ENCODE measurements at places on chromosomes 3 and 15. TPM values are rescaled to one million over a fixed set of nuclear protein-coding genes. Genes with fewer than 3 reads are reported as not detected.

C3orf20 gene
- total RNA-seq: not detected

ERICH6 gene
- 0.09 TPM for total RNA-seq

AGTR1 gene
- total RNA-seq: 1.9 TPM

TEX9 gene
- 12.8 TPM for total RNA-seq

STAC gene
- total RNA-seq: 11.9 TPM

FETUB gene
- not detected for total RNA-seq

PRTG gene
- 1.4 TPM for total RNA-seq

GALNT15 gene
- total RNA-seq: 3.9 TPM

SLC7A14 gene
- 0.32 TPM for total RNA-seq

DHFR2 gene
- 8.5 TPM for total RNA-seq

GP9 gene
- not detected for total RNA-seq

DNAH12 gene
- total RNA-seq: 0.52 TPM

COL6A6 gene
- total RNA-seq: 0.12 TPM

TIGIT gene
- 0.40 TPM for total RNA-seq

All from mucosa of gallbladder (tissue), 1 donor.